ENCODE measurements at places on chromosomes 12 and 14.

GRCh38 chr14:60250257-60251035 lies 1.4 kb downstream of the PPM1A start:
- no peak for DNase-seq

GRCh38 chr12:48199774-48200221 lies 3.3 kb downstream of the OR10AD1 start:
- no peak for DNase-seq

- DNase-seq: no peak
These were observed 161.7 kb upstream of the RMST start for GRCh38 chr12:97300891-97301290.

DNA sequence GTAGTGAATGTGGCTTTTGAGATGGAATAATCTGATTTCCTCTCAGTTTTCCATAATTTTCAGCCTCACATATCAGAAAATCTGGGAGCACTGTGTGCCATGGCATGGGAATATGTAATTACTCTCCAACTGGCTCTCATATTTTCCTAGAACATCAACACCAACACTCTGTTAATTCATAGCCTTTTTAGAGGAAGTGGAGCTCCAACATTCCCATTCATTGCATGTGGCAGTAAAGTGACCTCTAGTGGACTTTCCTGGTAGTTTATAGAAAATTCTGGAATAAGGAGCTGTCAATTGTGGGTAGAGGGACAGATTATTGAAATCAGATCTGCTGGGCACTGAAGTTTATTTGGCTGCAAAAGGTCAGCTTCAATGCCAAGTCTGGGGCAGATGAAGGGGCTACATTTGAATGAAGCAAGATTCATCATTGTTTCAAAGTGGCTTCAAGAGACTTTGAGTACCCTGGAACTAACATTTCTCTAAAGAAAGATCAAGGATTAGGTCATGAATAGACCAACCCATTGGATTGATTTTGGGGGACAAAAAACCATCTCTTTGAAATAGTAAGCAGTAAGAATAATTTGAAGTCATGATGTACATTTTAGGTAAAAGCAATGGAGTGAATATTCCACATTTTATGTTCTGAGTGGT lies 23.6 kb upstream of the USP44 start:
- peak; percentile 28 for DNase-seq

- DNase-seq: no peak
These were observed 35.7 kb downstream of the RAB21 start for GRCh38 chr12:71790331-71790730.

DNA sequence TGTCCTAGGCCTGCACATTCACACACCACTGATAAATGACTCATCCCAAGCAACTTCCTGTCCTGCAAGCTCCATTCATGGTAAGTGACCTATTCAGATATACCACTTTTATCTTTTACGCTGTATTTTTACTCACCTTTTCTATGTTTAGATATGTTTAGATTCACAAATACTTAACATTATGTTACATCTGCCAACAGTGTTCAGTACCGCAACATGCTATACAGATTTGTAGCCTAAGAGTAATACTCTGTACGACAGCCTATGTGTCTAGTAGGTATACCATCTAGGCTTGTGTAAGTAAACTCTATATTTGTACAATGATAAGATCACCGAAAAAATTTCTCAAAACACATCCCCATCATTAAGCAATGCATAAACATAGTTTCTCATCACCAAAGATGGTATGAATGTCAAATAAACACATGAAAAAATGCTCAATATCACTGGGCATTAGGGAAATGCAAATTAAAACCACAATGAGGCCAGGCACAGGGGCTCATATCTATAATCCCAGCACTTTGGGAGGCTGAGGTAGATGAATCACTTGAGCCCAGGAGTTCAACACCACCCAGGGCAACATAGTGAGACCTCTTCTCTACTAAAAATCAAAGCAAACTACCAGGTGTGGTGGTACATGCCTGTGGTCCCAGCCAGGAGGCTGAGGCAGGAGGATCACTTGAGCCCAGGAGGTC lies 20.7 kb downstream of the ATXN2 start:
- no peak for DNase-seq

- DNase-seq: no peak
These were observed 98.6 kb downstream of the KICS2 start for GRCh38 chr12:64123448-64123847.

DNA sequence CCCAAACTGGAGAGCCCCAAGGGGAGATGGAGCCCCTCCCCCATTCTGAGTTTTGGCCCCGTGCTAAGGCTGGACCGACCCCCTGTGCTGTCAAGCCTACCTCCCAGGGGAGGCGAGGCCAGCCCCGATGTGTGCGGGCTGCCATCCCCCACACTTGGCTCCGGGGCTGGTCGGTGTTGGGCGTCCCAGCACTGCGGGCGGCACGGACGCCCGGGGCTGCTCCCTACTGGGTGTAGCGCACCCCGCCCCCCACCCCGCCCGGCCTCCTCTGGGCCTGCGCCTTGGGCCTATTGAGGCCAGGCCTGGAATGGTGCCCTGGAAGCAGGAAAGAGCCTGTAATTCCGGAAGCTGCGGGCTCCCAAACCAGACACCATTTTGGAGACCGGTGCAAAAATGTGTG lies 2.6 kb downstream of the DCAF4 start:
- DNase-seq: no peak

GRCh38 chr14:81401420-81402122 lies 1.4 kb upstream of the STON2 start:
- peak; percentile 97 for DNase-seq

GRCh38 chr12:78928200-78929074 lies 63.9 kb downstream of the SYT1 start:
- peak; percentile 11 for DNase-seq

DNA sequence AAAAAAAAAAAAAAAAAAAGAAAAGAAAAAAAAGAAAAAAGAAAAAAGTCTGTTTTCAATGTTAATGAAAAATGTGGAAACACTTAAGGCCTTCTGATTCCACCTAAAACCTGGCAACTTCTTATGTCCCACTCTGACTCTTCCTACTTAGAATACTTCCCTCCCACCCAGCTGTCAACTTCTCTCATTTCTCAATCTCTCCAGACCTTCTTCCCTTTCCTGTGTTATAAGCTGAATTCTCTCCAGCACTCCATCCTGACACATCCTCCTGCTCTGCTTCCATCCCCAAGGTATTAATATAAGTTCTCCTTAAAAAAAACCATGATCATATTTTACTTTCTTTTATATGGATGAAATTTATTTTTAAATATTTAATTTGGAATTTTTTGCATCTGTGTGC lies 20.3 kb upstream of the TMTC1 start:
- DNase-seq: no peak

- no peak for DNase-seq
These were observed 43.5 kb downstream of the ERH start for GRCh38 chr14:69354383-69355153.

GRCh38 chr14:68380329-68380741 lies 412.5 kb downstream of the ZFP36L1 start:
- DNase-seq: no peak

GRCh38 chr12:110117956-110118685 lies 6.0 kb upstream of the IFT81 start:
- no peak for DNase-seq

DNA sequence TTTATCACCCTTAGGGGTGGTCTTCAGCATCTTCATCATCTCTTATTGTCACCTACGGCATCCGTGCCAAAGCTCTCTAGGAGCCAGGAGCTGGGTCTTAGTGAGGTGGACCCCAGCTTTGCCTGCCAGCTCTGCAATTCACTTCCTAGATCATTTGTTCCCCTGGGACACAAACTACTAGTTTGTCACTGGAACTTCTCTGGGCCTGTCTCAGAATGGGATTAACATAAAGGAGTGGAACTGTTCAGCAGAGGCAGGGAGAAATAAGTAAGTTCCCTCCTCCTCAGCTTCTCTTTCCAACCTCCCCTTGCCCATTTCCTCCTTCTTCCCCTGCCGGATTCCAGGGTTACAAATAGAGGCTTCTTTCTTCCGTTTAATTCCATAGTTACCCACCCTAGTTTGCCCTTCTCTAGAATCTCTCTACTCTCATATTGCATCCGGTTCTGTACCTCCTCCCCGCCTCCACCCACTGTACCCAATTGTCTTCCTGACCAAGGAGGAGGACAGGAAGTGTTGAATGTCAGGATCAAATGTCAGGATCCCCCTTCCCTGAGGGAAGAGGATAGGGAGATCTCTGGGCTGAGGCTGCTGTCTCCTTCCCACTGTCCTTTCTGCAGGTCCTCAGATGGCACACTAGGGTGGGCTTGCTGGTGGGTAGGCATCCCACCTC lies 25.0 kb downstream of the LARP4 start:
- DNase-seq: no peak

DNA sequence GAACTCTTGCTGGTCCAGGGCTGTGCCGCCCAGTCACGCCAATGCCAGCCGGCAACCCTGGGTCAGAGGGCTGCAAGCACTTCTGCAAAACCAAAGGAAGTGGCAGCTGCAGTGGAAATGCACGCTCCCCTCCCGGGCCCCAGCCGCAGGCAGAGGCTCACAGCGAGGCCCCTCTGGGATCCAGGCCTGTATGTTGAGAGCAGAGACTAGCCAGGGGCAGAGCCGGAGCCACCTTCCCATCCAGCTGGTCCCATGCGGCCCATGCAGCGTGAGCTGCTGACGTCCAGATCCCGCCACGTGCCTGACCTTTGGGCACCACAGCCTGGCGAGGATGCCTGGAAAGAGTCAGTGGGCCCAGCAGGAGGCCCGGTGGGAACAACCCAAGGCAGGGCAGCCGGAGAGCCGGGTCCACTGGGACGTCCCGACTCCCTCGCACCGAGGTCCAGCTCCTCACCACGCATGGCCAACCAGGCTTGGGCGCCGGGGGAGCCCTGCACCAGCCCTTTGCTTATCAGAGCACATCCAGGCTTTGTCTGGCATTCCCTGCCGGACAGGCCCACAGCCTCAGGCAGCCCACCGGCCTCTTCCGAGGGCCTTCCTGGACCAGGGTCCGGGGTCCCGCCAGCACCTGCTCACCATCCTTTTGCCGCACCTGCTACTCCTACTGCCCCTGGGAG lies 4.3 kb downstream of the GPR132 start:
- DNase-seq: no peak

DNA sequence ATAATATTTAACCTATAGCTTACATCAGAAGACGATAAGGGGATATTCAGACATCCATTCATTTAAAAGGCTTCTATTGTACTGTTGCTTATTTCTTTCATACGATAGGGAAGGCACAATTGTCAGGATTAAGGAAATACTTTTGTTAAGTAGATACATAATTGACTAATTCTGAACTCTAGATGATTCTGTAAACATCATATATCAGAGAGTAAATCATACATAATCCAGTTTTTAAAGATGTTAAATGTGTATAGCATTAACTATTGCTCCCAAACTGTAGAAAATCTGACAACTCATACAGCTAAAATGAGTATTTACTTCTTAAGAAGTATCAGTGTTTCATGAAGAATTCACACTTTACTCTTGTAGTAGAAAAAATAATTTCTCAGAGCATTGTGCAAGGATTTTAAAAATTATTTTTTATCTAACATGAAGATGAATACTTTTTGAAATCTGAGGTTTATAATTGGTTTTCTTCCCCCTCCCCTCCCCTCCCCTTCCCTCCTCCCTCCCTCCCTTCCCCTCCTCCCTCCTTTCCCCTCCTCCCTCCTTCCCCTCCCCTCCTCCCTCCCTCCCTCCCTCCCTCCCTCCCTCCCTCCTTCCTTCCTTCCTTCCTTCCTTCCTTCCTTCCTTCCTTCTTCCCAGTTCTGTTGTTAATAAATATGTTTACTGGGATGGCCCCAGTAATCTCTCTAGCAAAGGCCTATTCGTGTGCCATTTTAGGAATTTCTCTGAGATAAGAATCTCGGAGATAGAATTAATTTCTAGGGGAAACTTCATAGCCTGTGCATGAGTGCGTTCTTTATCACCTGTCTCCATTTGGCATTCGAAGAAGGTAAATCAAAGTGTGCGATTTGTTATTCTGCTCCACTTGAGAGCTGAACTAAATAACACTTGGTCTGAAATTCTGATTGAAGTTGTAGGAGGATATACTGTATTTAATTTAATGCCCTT lies 2.3 kb downstream of the NPAS3 start:
- DNase-seq: no peak

- DNase-seq: no peak
These were observed 33.0 kb downstream of the MRPS35 start for GRCh38 chr12:27743601-27744000.

GRCh38 chr12:132270969-132271754 lies 58.2 kb downstream of the GALNT9 start:
- DNase-seq: no peak

- DNase-seq: no peak
These were observed 9.2 kb downstream of the PLBD1 start for GRCh38 chr12:14558473-14558959.

GRCh38 chr12:79933532-79934264 lies 1.2 kb downstream of the PPP1R12A start:
- DNase-seq: no peak

DNA sequence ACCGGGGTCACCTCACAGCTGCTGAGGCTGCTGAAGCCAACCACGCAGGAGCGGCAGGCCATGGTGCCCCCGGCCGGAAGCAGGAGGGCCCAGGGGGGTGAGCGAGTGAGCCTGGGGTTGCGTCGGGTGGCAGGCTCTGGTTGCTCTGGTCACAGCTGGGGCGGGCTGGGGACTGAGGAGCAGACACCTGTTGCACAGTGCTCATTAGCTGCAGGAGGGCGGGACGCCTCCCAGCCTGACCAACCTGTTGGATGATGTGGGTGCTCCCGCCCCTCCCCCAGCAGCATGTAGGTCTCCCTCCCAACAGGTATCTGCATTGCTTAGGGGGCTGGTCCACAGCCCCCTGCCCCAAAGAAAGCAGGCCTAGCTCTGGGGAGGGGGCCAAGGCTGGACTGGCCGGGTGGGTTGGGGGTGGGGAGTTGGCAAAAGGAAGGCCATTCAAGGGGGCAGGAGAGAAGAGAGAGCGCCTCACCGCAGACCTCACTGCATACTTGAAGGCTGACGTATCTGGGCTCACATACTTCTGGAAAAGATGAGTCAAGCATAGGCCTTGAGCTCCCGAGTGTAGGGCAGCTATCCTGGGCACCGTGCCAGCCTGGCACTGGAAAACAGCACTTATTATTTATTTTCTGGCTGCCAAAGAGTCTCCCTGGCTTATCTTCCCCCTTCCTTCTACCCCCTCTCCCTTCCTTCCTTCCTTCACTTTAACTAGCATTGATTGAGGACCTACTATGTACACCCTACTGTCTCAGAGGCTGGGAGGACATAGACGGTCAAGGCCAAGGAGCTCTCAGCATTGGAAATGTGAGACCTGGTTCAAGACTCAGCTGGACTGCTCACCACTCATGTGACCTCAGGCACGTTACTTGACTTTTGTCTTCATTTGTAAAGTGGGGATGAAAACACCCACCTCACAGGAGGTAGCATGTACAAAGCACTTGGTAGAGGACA lies at the start of gene KRT80:
KRT80 (minus strand) TSS at position 174 of the 951 bp plus-strand sequence; CDS start at position 62, 112 bp downstream.
- peak; percentile 97 for DNase-seq

DNA sequence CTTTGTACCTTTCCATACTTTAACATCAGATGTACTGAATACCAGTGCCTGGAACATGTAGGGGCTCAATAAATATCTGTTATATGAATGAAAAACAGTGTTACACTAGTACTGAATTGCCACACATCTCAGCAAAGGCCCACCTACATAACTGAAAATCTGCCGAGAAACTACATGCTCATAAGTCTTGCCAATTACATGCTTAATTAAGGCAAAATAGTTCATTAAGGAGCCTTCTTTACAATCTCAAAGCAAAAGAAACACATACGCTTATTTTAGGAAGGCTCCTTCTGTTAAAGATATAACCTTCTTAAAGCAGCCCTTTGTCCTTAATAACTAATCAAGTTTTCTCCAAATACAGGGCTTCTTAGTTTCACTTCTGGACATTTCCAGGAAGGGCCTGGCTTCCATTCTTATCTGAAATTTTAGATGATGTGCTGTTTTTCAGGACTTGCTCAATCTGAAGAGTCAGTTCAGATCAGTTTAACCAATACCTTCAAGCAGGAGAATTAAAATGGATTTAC lies 11.5 kb downstream of the LIMA1 start:
- DNase-seq: no peak
